ENCODE measurements at places on chromosomes 7 and 10.

- H3K27ac ChIP-seq, result no peak overlapping the region
- DNase-seq, result no peak
- no peaks in the 10 kb centered on the region for H3K27me3 ChIP-seq
- peaks cover 10% of the 10 kb centered on the region for H3K4me1 ChIP-seq
- H3K4me3 ChIP-seq, result no peak overlapping the region
These were observed 21.3 kb downstream of the ZNF107 start for GRCh38 chr7:64687249-64687648.

- no peak overlapping the region for H3K4me3 ChIP-seq
- no peaks in the 10 kb centered on the region for H3K4me1 ChIP-seq
- no peak for DNase-seq
- peaks cover 3% of the 10 kb centered on the region for H3K36me3 ChIP-seq
These were observed 230.6 kb upstream of the GRB10 start for GRCh38 chr7:51013218-51013786.

- no peak overlapping the region for H3K4me3 ChIP-seq
- no peaks in the 10 kb centered on the region for H3K27me3 ChIP-seq
- no peaks in the 10 kb centered on the region for H3K4me1 ChIP-seq
These were observed 15.3 kb upstream of the ADAM22 start for GRCh38 chr7:87918740-87919139.

DNA sequence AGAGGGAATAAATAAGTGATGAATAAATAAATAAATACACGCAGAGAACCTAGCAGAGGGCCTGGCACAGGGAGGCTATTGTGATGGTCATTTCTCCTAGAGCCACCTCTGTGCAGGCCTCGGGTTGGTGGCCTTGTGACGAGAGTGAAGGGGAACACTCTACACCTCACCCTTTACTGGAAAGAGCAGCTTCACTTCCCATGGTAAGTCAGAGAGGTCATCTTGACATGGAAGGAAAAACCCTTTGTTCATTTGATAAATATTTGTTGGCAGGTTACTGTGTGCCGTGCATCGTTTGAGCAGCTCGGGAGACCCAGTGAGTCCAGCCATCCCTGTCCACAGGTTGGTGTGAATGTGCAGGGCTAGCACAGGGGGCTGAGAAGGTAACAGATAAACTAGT lies 70.2 kb upstream of the PODXL start:
- no peak for DNase-seq
- H3K27me3 ChIP-seq, result no peaks in the 10 kb centered on the region
- no peaks in the 10 kb centered on the region for H3K36me3 ChIP-seq
- no peak overlapping the region for H3K27ac ChIP-seq

- H3K36me3 ChIP-seq, result no peaks in the 10 kb centered on the region
- H3K4me3 ChIP-seq, result no peak overlapping the region
- H3K27me3 ChIP-seq, result no peaks in the 10 kb centered on the region
- DNase-seq, result no peak
These were observed 22.4 kb downstream of the LDB3 start for GRCh38 chr10:86690657-86691084.

DNA sequence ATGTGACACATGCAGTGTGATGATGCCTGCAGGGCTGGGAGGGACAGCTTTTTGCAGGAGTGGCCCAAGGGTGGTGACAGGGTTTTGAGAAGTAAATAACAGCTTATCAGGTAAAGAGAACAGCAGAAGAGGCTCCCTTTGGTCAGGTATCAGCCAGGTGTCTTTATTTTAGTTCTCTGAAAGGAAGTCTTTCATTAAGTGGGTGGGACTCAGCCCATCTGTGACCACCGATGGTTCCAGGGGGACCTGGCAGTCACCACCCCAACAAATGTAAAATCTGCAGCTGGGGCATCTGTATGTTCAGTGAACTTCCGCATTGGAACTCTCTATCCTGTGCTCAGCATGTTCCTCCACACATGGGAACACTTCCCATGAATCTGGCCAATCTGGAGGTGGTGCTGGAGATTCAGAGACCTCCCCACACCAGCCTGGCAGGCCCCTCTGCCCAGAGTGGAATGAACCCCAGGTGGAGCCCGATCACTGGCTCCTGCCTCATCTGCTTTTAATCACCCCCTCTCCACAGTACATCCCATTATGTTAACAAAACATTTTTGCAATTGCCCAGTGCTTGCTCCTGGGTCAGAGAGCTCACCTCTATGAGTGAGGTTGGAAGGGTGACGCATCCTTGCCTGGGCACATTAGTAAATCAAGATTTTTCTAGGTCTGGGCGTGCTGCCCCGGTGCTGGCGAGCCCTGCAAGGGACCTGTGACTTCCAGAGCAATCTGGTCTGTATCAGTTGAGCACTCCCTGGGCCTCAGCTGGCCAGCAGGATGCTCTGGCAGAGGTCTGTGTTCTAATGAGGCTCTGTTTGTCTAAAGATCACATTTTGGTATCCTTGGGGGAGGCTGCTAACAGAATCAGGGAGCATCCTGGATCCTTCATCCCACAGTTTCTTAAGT lies 140.4 kb upstream of the GDF10 start:
- H3K4me1 ChIP-seq, result peaks cover 8% of the 10 kb centered on the region
- peak; percentile 52 for DNase-seq
- no peaks in the 10 kb centered on the region for H3K36me3 ChIP-seq
- H3K27ac ChIP-seq, result no peak overlapping the region

Measured in type B pancreatic cell (in vitro differentiated cells).